ENCODE measurements at places on chromosomes 5 and 9. TPM values are rescaled to one million over a fixed set of nuclear protein-coding genes. Genes with fewer than 3 reads are reported as not detected.

Gene IL4
- total RNA-seq: not detected

Gene PELO
- total RNA-seq: 17.0 TPM

Gene CNTNAP3
- 11.2 TPM for total RNA-seq

Gene CCL19
- total RNA-seq: not detected

Gene C9orf50
- not detected for total RNA-seq

Gene MPDZ
- 12.5 TPM for total RNA-seq

Gene MYMK
- not detected for total RNA-seq

Gene PCDHGA3
- not detected for total RNA-seq

Gene PCDHA7
- total RNA-seq: 0.08 TPM

Gene DDX31
- total RNA-seq: 29.0 TPM

Gene IFNA13
- total RNA-seq: not detected
